ENCODE measurements at places on chromosomes 5 and 9.

- peak; percentile 59 for DNase-seq
These were observed 15.7 kb downstream of the TMEM8B start for GRCh38 chr9:35844628-35845270.

DNA sequence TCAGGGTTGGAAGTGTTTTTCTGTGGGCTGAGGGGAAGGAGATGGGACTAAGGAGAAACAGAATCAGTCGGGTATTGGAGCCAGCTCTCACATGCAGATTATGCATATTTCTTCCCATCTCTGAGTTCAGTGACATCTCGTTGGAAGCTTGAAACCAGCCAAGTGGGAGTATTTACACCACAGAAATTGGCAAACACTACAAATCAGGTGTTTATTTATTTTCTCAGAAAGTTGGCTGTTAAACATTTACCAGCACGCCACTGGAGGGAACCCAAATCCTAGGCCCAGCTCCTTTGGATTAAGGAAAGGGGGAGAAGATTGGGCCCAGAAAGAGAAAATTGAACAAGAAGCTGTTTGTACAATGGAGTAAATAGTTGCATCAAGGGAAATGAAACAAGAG lies 72.1 kb upstream of the PITX1 start:
- no peak for DNase-seq

GRCh38 chr5:32044939-32045338 lies 129.2 kb downstream of the GOLPH3 start:
- no peak for DNase-seq

GRCh38 chr9:16526380-16526779 lies 344.1 kb downstream of the BNC2 start:
- no peak for DNase-seq

- no peak for DNase-seq
These were observed 354.2 kb upstream of the EFNA5 start for GRCh38 chr5:108024986-108025385.

GRCh38 chr9:119003201-119003611 lies 366.0 kb downstream of the BRINP1 start:
- no peak for DNase-seq

GRCh38 chr5:30968971-30969370 lies 224.5 kb upstream of the CDH6 start:
- no peak for DNase-seq

DNA sequence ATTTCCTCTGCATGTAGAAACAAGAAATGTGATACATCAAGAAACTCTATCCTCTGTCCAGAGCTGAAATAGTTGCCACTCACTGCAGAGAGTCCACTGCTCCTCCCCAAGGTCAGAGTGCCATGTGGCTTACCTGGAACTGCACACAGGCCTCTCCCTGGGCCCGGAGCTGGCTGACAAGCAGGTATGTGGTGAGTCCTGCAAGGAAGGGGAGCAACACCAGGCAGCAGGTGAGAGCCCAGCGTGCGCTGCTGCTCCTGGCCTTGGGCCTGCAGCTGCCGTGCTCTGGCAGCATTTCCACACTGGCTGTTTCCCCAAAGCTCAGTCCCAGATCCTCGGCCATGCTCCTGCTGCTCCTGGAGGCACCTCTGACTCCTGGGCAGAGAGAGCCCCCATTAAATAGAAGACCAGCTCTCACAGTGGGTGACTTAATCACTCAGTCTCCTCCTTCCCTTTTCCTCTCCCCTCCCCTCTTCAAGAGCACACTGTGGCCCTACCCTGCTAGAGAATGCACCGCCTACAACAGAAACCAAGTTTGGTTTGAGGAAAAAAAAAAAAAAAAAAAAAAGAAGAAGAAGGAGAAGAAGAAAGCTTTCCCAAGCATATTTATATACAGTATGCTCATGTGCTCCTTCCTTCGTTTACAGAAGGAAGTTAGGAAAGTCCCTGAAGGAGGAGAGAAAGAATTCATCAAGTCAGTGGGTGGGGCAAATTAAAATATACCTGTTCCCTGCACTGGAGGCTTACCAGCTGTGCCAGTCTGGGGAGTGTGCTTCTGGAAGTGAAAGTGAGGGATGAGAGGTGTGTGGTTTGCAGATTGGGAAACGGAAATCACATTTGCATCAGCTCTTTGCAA lies at the start of gene TNFSF15:
TNFSF15 (minus strand) TSS at position 370 of the 856 bp plus-strand sequence; CDS start at position 343, 27 bp downstream.
- no peak for DNase-seq

DNA sequence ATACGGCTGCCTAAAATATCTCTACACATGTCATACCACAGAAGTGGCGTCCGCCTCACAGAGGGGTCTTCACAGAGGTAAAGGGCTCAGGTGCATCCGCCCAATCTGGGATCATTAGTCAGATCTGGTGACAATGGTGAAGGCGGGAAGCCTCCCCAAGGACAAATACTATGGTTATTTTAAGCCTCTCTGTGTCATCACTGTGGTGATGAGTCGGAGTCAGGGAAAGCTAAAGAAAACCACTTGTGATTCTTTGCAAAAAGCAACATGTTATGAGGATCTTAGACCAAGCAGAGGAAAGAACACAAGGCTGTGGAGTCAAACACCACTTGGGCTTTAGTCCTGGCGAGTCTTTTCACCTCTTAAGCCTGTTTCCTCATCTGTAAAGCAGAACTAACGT lies 190.4 kb downstream of the DRD1 start:
- no peak for DNase-seq

DNA sequence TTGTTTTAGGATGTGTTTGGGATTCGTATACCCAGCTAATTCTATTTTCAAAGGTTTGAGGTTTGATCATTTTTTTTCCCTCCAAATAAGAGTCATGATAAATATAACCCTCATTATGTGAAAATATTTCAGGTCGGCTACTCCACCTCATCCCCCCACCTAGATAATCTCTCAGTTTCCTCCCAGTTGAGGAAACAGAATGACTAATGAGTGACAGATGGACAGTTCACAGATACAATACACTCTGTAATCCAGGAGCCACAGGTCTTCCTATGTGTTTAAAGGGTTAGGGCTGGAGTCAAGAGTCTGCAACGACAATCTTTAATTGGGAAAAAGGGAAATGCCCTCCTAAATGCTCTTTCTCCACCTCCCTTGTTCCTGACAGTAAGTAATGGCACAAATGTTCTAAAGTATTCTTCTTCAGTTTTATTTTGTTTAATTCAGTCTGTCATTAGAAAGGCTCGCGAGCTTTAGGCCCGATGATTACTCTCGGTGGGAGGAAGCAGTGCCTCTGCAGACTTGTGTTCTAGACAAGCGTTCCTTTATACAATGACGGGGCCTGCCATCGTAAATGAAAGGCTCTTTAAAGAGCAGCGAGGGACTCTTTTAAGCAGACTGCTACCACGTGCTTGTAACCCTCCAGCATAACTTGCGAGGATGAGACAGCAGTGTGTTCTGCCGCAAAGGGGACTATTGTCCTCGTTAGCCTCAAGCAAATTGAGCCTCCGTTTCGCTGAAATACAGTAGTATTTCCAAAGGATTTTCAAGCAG lies 69.0 kb downstream of the MEF2C start:
- no peak for DNase-seq

- peak; percentile 12 for DNase-seq
These were observed 81.6 kb upstream of the TNFAIP8 start for GRCh38 chr5:119274030-119274766.

DNA sequence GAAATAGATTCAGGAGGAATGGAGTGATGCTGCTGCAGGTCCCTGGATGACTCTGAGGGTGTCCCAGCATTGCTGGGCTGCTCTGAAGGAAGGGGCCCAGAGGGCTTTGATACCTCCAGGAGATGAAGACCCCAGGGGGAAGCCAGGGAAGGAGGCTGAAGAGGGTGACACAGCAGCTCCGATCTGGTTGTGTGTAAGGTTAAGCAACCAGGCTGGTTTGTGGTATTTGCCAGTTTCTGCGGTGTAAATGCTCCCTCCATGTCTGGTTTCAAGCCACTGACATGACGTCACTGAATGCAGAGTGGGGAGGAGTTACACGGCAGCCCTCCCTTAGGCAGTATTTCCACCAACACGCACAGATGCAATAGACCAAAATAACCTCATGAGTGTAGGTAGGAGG lies 40.0 kb upstream of the ORM1 start:
- no peak for DNase-seq

GRCh38 chr9:72396247-72397091 lies 31.5 kb upstream of the ZFAND5 start:
- DNase-seq, result no peak

DNA sequence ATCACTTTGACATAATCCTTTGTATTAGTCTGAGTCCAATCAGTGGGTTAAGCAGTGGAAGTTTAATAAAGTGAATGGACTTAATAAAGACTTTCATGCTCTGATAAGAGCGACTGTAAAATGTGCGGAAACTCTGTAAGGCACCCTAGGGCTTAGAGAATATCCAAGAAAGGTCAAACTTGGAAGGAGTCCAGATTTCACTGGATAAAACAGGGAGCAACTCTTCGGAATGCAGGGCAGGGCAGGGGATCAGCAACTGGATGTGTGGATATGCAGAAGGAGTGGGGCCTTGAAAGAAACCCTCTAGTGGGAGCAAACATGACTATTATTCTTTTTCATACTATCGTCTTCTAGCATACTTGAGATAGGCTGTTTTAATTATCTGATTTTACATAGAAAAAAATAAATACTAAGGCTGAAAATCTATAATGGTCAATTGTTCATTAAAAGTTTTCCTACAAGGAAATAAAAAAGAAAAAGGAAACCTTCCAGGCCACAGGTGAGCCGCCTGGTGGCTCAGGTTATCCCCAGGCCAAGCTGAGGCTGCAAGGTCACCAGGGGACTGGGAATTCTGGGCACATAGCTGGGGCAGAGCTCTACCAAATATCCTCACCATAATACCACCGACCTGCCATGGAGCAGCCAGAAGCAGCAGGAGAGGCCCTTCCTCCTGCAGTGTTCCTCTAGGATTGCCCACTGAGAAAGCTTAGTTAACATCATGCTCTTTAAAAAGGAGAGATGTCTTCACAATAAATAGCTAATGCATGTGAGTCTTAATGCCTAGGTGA lies 46.3 kb upstream of the CCDC112 start:
- DNase-seq, result no peak

DNA sequence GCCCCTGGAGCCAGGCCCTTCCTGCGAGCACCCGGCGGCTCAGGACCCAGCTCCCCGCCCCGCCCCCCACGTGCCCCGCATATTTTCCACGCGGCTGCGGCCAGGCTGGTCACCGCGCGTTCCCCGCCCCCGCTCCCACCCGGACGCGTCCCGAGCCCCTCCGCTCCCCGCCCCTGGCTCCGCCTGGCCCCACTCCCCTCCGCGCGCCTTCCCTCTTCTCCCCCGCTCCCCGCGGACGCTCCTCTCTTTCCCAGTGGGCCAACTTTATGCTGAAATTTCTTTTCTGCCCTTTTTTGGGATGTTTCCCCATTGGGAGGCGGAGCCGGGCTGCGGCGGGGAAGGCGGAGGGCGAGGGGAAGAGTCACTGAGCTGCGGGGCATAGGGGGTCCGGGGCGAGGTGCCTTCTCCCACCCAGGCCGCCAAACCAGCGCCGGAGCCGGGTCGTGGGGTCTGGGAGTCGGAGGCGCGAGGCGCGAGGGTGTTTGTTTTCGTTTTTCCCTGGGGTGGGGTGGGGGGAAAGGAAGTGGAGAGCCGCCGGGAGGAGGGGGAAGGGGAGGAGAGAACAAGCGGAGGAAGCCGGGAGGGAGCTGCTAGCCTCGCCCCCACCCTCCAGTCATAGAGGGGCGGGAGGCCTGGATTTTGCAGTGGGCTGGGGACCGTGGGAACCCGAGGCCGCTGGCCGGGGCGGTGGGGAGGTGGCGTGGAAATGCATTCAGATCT lies 1.0 kb upstream of the TPM2 start:
- DNase-seq, result no peak

- DNase-seq, result peak; percentile 80
These were observed 16.1 kb upstream of the NEUROG1 start for GRCh38 chr5:135551593-135552447.

Measured in hematopoietic multipotent progenitor cell treated with erythropoietin and hydrocortisone succinate and interleukin-3 and kit ligand, for 8 days (in vitro differentiated cells).